ENCODE measurements at places on chromosomes 7 and 10.

- no peak for DNase-seq
These were observed 126.4 kb upstream of the ZNF746 start for GRCh38 chr7:149624006-149624405.

DNA sequence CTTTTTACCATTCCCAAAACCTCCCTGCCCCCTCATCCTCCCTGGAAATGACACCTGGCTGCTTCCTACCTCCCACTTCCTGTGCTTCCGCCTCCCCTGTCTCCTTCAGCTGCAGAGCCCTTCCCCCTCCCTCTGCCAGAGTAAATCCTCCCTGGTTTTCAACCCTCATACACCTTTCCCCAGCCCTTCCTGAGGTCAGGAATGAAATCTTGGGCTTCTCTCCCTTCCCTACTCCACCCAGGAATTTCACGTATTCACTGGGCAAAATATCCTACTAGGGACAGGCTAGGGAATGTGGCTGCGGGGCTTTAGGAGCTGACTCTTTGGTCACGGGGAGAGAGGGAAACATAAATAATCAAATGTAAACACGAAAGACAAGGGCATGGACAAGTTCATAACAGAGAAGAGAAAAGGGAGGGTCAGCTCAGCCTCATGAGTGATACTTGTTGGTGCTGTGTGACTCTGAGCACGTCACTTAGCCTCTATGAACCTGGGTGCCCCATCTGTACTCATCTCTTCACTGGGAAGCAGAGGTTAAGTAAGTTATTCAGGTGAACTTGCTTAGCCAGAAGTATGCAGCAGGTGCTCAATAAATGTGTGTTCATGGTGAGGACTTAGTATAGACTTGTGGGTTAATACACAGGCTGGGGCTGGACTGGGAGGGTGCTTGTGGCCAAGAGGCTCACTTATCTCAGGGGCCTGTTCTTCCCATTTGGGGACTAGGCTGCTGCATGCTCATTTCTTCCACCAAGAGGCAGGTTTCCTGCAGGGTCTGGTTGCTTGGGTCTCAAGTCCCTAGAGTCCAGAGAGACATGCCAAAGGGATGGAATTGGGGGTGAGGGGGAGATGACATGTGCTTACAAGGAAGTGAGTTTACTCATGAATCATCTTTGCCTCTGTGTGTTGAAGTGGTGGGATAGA is 10.0 kb upstream of the DUSP5 start:
- no peak for DNase-seq

- DNase-seq, result no peak
These were observed 76.2 kb upstream of the KIAA1217 start for GRCh38 chr10:24132741-24133140.

DNA sequence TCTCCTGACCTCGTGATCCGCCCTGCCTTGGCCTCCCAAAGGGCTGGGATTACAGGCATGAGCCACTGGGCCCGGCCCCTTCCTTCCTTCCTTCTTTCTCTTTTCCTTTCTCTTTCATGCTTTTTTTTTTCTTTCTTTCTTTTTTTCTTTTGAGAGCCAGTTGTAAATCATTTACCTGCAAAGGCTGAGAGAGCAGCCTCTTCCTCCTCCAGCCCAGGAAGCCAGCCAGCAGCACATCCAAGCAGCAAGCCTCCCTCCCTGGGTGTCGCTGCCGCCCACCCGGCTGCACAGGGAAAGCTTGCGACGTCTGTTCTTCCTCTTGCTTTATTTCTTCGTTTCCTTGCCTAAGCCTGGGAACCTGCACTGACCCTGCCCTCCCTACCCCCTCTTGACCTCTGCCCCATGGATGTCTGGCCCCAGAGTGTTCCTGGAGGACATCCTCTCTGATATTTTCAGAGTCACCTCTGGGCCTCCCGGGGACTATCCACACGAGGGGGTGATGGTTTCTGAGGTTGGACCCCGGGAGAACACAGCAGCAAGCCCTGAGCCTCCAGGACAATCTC is 62.8 kb upstream of the MYL10 start:
- DNase-seq, result peak; percentile 10

DNA sequence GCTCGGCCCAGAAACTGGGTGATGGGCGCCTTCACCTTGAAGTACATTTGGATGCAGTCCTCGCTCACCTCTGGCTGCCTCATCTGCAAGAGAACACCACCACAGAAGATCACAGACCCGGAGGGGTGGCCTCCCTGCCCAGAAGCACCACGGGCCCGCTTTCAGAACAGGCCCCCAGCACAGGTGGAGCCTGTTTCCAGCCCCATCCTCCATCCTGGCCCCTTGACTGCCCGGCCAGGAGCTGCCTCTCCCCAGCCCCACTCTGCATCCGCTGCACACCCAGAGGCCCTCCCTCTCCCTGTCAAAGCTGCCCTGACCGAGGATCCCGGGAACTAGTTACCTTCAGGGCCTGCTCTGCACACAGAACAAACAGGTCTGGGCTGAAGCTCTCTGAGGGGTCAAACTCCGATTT is 724 bp downstream of the CFAP46 start:
- DNase-seq, result no peak

Data from right cardiac atrium (tissue), 5 donors.